ENCODE measurements at places on chromosomes 13 and 19.

GRCh38 chr13:91157273-91158016, 190.0 kb upstream of the MIR17HG start:
- no peak for DNase-seq

GRCh38 chr19:39133431-39134270, 8.1 kb downstream of the PAK4 start:
- no peak for DNase-seq

DNA sequence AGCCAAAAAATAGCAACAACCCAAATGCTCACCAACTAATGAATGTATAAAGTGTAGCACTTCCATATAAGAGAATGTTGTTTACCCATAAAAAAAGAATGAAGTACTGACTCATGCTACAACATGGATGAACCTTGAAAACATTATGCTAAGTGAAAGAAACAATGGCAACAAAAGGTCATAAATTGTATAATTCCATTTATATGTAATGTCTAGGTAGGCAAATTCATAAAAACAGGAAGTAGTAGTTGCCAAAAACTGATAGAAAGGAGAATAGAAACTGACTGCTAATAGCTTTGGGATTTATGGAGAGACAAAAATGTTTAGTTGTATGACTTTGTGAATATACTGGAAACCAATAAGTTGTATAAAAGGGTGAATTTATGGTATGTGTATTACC, 21.6 kb downstream of the MYCBP2 start:
- no peak for DNase-seq

DNA sequence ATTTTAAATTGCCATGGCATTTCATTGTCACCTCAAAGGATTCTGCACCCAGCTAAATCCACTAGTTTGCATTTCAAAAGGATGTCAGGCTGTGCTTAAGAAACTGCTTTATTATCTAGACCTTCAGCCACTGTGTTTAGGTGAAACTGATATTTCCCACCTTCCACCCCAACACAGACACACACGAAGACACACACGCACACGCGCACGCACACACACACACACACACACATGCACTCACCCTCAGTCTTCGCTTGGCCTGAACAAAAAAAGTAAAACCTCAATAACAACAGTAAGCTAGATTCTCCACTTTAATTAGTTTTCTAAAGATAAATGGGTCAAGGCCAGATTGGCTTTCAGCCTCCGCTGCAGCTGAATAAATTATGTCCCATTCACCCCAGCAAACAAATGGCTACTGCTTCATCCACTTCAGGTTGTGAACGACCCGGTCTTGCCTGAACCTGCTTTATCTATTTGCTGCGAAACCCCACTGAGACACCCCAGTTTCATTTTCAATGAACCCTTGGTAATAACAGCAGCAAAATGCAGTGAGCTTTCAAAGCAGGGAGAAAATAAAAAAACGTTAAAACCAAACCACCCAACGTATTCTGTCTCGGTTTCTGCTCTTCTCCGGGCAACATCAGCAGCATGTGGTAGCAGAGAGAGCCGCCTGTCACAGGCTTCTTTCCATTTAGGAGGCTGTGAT, 166.8 kb downstream of the DCT start:
- no peak for DNase-seq

GRCh38 chr13:20105161-20105689, 55.6 kb downstream of the GJA3 start:
- DNase-seq = no peak

DNA sequence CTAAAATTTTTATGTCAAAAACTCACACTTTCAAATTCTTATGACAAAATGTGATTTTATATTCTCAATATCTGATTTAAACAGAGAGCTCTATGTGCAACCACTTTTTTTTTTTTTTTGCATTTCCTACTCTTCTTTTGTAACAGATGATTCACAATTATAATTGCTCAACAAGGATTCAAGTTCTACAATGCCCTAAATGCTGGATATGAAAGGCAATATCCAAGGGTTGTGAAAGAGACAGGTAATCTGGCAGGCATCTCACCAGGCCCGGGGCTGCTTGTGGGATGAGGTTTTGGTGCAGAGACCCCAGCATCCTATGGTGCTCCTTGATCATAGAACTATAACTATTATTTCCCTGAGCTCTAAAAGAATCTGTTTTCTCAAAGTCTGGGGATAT, 363.6 kb upstream of the NBEA start:
- DNase-seq = no peak

DNA sequence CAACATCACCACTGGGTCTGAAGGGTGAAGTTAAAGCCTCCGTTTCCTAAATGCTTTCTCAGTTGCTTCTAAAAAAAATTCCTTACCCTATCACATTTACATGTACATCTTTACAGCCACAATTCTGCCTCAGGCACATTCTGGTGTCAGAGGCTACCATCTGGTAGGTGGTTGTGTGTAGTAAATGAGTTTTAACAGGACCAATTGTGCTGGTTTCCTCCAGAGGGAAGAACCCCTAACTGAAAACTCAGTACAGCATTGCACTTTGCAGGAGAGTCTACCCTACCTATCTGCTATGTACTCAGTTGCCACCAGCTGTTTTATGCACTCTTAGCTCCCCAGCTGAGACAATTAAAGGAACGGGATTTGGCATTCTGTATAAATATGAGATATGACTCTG, 1576.5 kb downstream of the PCDH9 start:
- DNase-seq = no peak

GRCh38 chr13:21130116-21130515, 46.2 kb downstream of the SKA3 start:
- no peak for DNase-seq

DNA sequence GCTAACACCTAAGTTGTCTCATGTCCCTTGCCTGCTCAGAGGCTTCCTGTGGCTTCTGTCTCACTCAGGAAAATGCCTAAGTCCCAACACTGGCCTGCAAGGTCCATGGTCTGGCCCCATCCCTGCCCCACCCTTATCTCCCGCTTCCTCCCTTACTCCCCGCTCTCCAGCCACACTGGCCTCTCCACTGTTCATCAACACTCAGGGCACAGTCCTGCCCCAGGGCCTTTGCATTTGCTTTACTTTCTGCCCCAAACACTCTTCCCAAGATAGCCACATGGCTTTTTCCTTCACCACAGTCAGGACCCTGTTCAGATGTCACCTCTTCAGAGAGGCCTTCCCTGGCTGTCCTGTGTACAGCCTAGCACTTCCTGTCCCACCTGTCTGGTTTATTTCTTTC, 32.1 kb upstream of the IGSF23 start:
- no peak for DNase-seq

DNA sequence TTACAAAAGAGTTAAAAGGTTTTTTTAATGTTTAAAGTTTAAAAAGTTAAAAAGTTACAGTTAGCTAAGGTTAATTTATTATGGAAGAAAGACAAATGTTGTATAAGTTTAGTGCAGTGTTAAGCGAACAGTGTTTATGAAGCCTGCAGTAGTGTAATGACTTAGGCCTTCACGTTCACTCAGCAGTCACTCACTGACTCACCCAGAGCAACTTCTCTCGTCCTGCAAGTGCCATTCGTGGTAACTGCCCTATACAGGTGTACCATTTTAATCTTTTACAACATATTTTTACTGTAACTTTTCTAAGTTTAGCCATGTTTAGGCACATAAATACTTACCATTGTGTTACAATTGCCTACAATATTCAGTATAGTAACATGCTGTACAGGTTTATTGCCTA, 398.2 kb upstream of the NBEA start:
- no peak for DNase-seq

DNA sequence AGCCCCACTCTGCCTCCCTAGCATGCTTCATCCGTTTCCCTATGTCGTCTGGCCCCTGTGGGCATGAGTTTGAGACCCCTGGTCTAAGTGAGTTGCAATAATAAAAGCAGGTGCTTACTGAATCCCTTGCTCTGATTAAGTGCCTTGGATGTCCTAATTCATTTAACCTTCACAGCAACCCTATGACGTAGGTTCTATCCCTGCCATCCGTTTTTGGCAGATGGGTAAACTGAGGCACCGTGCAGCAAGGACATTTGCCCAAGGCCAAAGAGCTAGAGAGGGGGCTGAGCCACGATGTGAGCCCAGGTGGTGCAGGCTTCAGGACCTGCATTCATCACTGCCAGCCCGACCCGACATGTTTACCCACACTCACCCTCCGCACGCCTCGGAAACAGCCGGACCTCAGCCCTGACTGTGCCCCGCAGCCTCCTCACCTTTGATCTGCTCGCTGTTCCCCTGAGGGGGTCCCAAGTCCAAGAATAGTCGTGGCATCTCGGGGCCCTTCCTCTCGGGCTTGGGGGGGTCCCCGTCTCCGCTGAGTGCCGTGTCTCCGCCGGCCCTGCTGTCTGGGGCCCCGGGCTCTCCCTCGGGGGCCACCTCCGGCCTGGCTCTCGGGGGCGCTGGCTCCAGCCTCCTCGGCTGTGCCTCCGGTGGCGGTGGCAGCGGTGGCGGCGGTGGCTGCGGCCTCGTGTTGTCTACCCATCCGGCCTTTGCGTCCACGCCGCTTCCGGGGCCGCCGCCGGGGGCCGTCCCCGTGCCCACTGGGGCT, 14.5 kb downstream of the LMTK3 start:
- DNase-seq = no peak

GRCh38 chr19:19032420-19033175, 719 bp downstream of the SUGP2 start:
- peak; percentile 84 for DNase-seq

Measured in right renal cortex interstitium (tissue), 3 donors.